Foreskin keratinocyte (primary cell): ENCODE measurements at places on chromosomes 2 and 18. TPM values are rescaled to one million over a fixed set of nuclear protein-coding genes. Genes with fewer than 3 reads are reported as not detected.

DNA sequence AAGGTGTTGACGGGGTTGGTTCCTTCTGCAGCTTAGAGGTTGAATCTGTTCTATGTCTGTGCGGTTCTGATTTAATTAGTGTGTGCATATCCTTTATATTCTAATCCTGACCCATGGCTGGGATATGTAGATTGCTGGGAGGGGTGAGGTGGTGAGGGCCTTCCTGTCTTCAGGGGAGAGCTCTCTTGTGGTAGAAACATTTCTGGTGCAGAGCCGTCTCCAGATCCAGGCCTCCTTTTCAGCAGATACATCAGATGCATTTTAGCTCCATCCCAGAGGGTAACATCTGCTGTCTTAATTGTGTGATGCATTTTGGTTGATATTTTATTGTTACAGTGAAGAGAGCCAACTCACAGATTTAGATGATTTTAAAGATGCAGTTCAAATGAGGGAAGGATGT lies 227.8 kb downstream of the AGAP1 start:
- no peak for DNase-seq

GRCh38 chr2:182506606-182507005 lies 79.8 kb upstream of the PDE1A start:
- DNase-seq: peak; percentile 9

- DNase-seq: no peak
These were observed 51.3 kb upstream of the SPP2 start for GRCh38 chr2:233999182-233999581.

- DNase-seq: peak; percentile 65
These were observed 73.6 kb upstream of the STK17B start for GRCh38 chr2:196244966-196245365.

DNA sequence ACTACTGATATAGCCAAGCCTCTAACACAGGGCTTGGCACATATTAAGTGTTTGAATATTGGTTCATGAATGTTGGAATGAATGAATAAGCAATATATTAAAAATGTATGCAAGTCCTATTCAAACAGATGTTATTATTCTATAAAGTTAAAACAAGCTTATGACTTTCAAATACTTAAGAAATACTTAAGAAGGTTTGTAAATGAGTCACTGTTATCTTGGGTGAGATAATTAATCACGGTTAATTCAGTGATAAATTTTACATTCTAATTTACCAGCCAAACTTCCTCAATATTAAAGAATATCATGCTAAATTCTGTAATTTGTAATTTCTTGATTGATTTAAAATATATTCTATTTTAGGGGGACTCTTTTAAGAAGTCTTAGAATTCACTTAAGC lies 74.8 kb downstream of the RBMS1 start:
- no peak for DNase-seq

DNA sequence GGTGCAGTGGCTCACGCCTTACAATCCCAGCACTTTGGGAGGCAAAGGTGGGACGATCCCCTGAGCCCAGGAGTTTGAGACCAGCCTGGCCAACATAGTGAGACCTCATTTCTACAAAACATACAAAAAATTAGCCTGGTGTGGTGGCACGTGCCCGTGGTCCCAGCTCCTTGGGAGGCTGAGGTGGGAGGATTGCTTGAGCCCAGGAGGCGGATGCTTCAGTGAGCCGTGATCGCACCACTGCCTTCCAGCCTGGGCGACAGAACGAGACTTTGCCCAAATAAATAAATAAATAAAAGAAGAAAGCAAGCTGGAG lies 91.7 kb upstream of the SEC11C start:
- no peak for DNase-seq

DNA sequence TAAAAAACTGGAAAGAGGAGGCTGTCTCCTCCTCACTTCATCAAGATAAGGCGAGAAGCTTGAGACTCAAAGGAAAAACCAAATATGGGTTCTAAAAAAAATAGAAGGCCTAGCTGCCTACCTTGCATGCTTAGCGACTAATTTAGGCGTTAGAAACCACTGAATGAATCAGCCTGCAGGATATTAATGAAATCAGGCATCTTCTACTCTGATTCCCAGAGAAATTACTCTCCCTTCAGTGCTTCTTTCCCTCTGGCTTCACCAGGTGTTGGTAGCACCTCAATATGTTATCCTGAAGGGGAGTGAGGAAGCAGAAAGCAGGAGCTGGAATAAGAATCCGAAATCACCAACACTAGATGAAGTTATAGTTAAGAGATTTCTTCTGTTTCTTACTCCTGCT lies 749.8 kb upstream of the NRXN1 start:
- DNase-seq: no peak

- DNase-seq: peak; percentile 64
These were observed 2043.3 kb upstream of the PIK3C3 start for GRCh38 chr18:39911716-39912115.

GRCh38 chr2:9692456-9693195 lies 61.8 kb upstream of the YWHAQ start:
- no peak for DNase-seq

GRCh38 chr2:33264766-33265165 lies 211.7 kb upstream of the RASGRP3 start:
- no peak for DNase-seq

DNA sequence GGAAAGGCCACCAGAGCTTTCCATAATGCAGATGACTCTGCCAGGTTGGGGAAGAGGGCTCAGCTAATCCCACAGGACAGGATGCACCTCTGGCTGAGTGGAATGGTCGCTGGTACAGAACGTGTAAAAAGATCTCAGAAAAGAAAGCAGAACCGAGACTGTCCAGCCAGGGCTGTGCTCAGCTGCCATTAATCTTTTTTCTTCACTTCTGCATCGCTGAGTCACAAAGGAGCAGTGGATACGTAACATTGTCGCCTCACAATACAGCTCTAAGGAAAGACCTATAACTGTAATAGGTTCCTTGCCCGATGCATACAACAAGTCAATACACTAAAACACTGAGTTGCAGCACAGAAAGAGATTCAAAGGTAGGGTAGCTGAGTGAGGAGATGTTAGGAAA lies 354.2 kb downstream of the EN1 start:
- DNase-seq: no peak

DNA sequence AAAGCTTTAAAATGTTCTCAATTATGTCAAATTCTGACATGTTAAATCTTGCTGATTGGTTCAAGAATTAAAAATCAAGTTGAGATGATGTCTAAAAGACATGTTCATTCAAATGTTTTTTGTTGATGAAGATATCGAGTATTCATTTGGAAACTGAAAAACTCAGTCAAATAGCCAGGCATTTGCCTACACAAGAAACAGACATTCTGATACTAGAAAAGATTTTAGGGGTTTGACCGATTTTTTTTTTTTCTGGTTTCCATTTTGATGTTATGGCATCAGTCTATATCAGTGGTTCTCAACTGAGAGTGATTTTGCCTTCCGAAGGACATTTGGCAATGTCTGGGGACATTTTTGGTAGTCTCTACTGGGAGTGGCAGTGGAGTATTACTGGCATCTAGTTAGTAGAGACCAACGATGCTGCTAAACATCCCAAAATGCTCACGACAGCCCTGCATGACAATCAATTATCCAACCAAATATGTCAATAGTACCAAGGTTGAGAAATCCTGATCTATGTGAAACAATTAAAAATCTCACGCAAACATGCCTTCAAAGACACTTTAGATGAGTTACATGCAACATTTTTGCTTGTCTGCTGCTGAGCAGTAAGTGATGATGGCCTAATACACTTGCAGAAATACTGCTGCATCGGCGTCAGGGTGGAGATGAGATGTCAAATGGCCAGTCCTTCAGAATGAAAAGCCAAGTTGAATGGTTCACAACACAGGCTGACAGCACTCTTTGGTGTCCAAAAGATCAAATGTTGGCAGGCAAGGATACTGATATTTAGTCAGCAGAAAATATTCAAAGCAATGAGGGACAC lies 12.5 kb downstream of the RASGRP3 start:
- no peak for DNase-seq

- no peak for DNase-seq
These were observed 878.0 kb upstream of the PIK3C3 start for GRCh38 chr18:41077076-41077475.

- DNase-seq: no peak
These were observed 194.0 kb downstream of the ZNF407 start for GRCh38 chr18:74791501-74792194.

DNA sequence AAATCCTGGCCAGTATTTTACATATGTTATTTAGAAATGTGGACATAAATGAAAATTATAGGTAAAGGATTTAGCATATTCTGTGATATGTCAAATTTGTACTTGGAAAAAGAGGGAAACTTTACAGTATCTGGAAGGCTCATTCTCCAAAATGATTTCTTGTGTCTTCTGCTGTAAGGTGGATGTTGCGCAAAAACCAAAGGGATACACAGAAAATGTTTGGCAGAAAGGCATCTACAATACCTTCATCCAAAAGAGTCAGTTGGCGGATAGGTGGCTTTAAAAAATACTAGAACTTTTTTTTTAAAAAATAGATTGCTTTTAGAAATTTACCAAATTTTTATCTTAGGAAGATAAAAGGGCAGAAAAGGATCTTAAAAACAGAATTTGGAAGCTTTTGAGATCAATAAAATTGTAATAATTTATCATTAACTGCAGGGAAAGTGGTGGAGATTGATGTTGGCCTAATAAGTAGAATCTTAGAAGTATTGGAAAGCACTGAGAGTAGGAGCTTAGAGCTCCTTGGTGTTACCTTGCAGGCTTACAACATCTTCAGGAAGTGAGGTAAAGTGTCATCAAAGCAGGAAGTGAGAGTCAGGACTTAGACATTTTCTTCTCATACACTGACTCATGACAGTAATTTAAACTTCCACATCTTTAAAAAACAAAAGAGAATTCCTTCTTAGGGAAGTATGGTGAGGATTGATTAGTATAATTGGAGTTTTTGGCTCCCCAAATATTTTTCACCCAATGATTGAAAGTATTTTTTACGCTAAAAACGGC lies 2.1 kb downstream of the NABP1 start:
- DNase-seq: no peak

DNA sequence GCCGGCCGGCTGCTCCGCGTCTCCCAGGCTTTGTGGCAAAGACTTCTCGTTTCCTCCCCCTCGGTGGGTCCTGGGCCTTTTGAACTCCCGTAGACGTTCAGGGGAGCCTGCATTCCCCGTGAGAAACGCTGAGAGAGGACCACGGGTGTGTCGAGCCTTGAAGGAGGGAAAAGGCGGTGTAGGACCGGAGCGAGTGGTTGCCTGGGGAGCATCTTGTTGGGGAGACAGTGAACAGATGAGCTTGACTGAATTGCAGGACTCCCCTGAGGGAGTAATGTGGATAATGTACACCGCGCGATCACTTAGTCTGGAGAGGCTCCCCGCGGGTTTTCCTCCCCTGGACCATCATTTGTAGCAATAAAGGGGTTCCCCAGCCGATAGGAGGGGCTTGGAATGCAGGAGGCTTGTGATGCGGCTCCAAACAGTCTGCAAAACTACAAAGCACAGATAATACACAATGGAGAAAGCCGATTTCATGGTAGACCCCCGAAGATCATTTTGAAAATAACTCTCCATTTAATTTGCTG lies 769 bp downstream of the ALMS1 start:
- DNase-seq: no peak

- no peak for DNase-seq
These were observed 138.3 kb downstream of the DDX1 start for GRCh38 chr2:15729709-15730544.

DNA sequence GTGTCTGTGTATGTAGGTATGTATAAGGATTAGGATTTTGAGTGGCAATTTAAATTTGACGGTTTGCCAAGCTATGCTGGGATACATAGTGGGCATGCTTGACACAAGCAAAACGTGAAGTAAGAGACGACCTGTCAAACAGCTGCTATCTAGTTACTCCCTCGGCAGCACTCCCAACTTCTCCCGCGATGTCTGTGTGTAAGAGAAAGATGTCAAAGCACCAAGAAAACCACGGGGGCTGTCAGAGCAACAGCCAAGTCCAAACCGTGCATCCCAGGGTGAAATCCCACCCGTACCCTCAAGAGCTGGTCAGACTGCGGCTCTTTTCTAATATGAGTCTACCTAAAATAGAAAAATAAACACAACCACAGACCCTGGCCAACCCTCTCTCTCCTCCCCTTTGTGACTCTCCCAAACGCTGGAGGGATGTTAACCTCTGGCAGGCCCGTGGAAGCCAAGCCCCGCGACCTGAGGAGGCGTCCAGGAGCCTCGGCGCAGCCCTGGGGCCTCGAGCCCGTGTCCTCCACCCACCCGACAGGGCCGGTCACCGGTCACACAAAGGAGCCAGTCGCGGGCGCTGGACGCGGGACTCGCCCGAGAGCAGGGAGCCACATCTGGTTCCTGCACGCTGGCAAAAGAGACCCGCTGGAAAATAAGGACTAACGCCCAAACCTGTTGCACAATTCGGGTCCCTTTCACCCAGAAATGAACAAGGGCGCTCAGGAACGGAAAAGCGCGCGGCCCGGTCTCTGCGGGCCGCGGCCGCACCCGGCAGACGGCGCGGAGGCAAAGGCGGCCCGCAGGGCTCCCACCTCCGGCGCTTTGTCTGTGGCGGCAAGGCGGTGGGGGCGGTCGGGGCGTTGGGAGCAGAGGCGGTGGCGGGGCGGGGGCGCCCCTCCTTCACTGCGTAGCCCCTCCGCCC lies 925 bp downstream of the SESTD1 start:
- no peak for DNase-seq

- DNase-seq: no peak
These were observed 210.4 kb downstream of the SOCS6 start for GRCh38 chr18:70499218-70499691.

GRCh38 chr2:178066324-178066723 lies 6.3 kb downstream of the PDE11A start:
- no peak for DNase-seq

DNA sequence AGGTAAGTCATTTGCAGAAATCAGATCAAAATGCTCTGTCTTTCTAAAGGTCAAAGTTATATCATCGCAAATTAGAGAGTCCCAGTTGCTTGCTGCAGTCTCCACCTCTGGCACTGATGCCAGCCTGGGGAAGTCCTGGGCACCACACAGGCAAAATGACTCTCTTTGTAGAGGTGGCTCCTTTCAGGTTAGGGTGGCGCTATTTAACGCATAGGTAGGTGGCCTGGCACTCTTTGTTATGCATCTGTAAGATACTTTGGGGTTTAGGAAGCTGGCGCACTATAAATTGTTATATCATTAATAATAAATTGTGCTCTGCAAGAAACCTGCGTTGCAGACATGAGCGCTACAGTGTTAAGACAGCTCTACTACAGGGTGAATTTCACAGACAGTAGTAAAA lies 268.5 kb downstream of the ICOS start:
- DNase-seq: no peak

GRCh38 chr2:211854832-211855231 lies 683.8 kb downstream of the ERBB4 start:
- no peak for DNase-seq

- no peak for DNase-seq
These were observed 38.5 kb upstream of the ACMSD start for GRCh38 chr2:134799936-134800335.

- DNase-seq: peak; percentile 24
These were observed 564 bp downstream of the GCC2 start for GRCh38 chr2:108449410-108450130.

GRCh38 chr2:125167152-125167551 lies 1142.1 kb downstream of the CNTNAP5 start:
- DNase-seq: no peak

The BMP10 gene
- total RNA-seq: not detected in 2 replicates

The SRD5A2 gene
- total RNA-seq: not detected in 2 replicates

The GRHL1 gene
- total RNA-seq: 0.92 and 1.2 TPM in 2 replicates

The ALKAL2 gene
- not detected in 2 replicates for total RNA-seq

The SERPINB3 gene
- total RNA-seq: 0.56 and 0.88 TPM in 2 replicates

The SOWAHC gene
- total RNA-seq: 30.8 and 31.2 TPM in 2 replicates

The FAM237A gene
- total RNA-seq: not detected in 2 replicates

The HEATR5B gene
- total RNA-seq: 11.5 and 11.7 TPM in 2 replicates

The FBXO48 gene
- total RNA-seq: 1.6 TPM in 2 replicates

The GAL3ST2 gene
- not detected in 2 replicates for total RNA-seq

The GBX2 gene
- total RNA-seq: 0.14 and 0.24 TPM in 2 replicates

The OTOF gene
- not detected in 2 replicates for total RNA-seq

The MAP3K19 gene
- not detected in 2 replicates for total RNA-seq

The KCNE4 gene
- 0.14 TPM in 2 replicates for total RNA-seq

The RNF144A gene
- total RNA-seq: 6.5 and 7.5 TPM in 2 replicates
